ENCODE measurements at places on chromosomes 1 and 21. TPM values are rescaled to one million over a fixed set of nuclear protein-coding genes. Genes with fewer than 3 reads are reported as not detected.

- H3K4me1 ChIP-seq: no peaks in the 10 kb centered on the region
- no peaks in the 10 kb centered on the region for H3K27me3 ChIP-seq
- no peak for DNase-seq
These were observed 101.3 kb upstream of the ZBTB40 start for GRCh38 chr1:22350171-22350923.

DNA sequence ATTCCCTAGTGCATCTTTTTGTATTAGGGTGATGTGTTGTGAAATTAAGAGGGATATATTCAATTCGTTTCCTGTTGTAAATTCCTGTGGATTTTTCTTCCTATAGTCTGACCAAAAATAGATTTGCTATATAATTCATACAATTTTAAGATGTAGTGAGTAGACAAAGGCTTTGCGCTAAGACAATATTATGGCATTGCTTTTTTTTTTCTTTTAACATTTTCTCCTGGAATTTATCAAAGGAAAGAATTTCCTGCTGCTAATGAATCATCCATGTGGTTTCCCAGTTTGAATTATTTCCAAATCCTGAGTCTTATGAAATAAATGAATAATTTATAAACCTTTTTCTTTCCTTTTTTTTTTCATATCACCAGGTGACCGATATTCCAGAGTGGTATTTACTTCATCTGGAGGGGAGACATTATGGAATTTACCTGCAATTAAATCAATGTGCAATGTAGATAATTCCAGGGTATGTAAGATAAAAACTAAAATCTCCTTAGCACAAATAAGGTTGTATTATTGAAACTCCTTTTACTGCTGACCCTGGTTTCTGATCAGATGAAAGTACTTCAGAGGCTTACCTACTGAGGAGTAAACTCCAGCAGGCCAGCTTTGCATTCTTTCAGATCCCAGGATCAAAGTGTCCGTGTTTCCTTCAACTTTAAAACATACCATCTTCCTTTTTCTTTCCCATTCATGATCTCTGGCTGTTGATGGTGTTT, 148.4 kb downstream of the TLR5 start:
- no peaks in the 10 kb centered on the region for H3K36me3 ChIP-seq
- H3K4me1 ChIP-seq: no peaks in the 10 kb centered on the region
- H3K27ac ChIP-seq: no peak overlapping the region
- no peaks in the 10 kb centered on the region for H3K27me3 ChIP-seq

GRCh38 chr1:192539297-192540092, 36.1 kb upstream of the RGS1 start:
- H3K27ac ChIP-seq: peak overlapping the region; percentile 81
- H3K4me3 ChIP-seq: no peak overlapping the region
- no peaks in the 10 kb centered on the region for H3K36me3 ChIP-seq
- DNase-seq: no peak

DNA sequence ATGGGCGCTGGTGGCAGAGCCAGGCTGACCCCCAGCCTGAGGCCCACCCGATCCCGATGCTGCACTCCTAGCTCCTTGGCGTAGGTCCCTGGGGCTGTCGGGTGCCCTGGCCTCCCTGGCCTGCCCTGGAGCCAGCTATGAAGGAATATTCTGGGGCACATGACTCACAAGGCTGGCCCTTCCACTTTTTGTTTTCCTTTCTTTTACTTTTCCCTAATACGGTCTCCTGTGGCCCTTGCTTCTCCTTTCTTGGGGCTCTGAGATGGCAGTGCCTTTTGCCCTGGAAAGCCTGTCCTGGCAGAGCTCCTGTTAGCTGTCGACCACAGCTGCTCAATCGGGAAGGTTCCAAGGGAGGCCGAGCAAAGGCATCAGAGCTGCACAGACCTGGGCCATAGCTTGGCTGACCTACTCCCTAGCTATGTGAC, 22.1 kb downstream of the ARHGEF10L start:
- peaks cover 2% of the 10 kb centered on the region for H3K27me3 ChIP-seq
- no peaks in the 10 kb centered on the region for H3K4me1 ChIP-seq
- H3K36me3 ChIP-seq: no peaks in the 10 kb centered on the region
- H3K27ac ChIP-seq: no peak overlapping the region

DNA sequence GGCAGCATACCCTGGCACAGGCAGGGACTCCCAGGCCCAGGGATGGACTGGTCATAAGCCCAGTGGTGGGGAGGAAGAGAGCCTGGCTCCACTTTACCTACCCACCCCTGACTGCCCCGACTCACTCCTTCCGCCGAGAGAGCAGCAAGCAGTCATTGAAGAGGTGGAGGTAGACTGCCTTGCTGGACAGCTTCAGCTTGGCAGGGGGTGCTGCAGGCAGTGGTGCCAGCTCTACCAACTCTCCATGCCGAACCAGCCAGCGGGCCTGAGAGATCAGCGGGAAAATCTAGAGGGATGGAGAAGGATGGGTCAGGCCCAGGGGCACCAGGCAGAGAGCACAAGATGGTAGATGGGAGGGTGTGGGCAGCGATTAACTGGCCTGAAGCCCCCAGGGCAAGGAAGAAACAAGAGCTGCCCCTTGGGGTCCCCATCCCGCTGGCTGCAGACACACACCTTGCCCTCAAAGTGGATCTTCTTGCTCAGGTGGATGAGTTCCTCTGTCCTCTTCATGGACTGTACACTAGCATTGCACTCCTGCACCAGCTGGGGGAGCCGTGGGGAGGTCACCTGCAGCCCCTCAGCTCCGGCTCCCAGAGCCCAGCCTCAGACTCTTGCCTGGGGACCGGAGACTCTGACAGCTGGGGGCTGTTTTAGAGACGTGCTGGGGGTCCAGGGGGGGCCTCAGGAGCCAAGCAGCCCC, 7.7 kb downstream of the ARHGEF19 start:
- H3K27me3 ChIP-seq: no peaks in the 10 kb centered on the region
- H3K27ac ChIP-seq: no peak overlapping the region
- peaks cover 4% of the 10 kb centered on the region for H3K4me1 ChIP-seq
- H3K36me3 ChIP-seq: no peaks in the 10 kb centered on the region
- H3K4me3 ChIP-seq: no peak overlapping the region
- no peak for DNase-seq

Gene SELENBP1
- 0.41 TPM for total RNA-seq

Gene AMPD1
- not detected for total RNA-seq

Gene ETV3L
- total RNA-seq: 0.96 TPM

Gene PGLYRP3
- total RNA-seq: 0.29 TPM

Data from GM12878 (cell line).